Activated T-helper 1 cell treated with Interleukin-2 at 50 U/mL for 16 hours (primary cell): ENCODE measurements at places on chromosomes 4 and X.

DNA sequence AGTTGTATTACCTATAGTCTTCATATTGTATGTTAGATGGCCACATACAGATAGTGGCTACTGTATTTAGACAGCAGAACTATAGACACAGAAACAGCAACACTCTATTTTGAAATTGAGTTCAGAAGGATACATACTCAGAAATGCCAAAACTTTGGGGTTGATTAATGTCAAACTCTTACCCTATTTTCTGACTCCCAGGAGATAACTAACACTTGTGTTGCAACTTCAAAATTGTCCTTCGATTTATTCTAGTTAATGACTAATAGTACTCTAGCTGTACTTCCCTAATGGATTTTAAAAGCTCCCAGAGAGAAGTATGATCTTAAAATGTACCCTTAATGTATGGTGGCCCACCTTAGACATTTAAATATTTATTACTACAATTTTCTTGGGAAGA lies 229.9 kb upstream of the UGT8 start:
- no peak for DNase-seq

- no peak for DNase-seq
Measured at GRCh38 chrX:131617182-131617581, 73.3 kb downstream of the OR13H1 start.

DNA sequence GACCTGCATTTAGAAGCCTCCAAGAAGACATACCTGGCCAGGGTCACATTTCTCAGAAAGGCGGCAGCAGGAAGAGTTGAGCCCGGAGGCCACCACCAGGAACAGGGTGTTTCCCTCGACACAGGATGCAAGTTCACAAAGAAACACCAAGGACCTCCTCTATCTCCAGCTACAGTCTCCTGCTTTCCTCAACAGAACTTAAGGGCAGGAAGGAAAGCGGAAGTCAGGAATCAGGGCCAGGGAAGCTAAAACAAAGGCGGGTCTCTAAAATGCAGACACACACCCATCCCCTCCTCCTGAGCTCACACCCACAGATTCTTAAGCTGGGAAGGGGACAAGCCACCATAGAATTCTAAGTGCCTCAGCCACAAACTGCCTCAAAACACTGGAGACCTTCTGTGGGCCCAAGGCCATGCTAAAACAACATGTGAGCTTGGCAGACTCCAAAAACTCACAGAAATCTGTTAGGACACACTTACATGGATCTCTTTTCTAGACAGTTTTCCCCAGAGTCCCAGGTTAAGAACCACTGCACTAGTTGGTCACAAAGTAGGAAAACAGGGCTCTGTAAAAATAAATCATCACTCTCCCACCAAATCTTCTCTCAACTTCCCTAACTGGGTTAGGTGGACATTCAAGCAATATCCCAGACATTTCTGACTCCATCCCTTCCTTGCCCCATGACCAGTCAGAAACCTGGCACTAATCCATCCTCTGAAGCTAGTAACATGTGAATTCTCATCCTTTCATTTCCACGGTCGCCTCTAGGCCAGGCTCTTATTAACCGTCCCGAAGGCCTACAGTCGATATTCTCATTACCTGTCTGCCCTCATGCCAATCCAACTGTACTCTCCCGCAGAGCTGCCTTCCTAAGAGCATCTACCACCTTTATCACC lies 163.2 kb downstream of the APBB2 start:
- DNase-seq = no peak

DNA sequence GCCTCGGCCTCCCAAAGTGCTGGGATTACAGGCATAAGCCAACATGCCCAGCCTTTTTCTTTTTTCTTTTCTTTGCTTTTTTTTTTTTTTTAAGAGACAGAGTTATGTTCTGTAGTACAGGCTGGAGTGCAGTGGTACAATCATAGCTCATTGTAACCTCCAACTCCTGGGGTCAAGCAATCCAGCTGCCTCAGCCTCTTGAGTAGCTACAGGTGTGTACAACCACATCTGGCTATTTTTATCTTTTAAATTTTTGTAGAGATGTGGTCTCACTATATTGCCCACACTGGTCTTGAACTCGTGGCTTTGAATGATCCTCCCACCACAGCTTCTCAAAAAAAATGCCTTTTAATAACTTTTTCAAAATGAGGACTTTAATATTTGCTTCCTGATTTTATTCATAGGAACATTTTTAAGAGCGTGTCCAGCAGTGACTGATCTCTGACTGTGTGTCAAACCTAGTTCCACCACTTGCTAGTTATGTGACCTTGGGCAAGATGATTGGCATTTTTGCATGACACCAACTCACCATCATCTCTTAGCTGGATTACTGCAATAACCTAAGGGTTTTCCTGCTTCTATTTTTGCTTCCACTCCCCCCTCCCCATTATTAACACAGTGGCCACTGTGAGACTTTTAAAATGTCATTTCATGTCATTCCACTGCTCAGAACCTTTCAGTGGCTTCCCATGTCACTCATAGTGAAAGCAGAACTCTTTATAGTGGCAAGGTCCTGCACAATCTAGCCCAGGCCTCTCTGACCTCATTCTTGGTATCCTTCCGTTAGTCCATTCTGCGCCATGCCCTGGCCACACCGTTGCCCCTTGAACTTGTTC lies 4.5 kb upstream of the TNIP3 start:
- DNase-seq = no peak

DNA sequence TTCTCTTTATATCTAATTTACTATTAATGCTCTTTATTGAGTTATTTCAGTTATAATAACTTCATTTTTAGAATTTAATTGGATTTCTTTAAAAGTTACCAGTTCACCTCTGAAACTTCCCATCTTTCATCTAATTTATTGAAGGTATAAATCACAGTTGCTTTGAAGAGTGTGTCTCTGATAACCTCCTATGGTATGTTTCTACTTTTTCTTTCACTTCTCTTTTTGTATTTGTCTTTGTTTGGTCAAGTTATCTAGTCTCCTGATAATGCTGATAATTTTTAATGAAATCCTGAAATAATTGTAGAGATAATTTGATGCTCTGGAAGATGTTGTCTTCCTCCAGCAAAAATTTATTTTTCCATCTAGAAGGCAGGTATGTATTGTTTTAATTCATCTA lies 141.6 kb upstream of the NPY2R start:
- no peak for DNase-seq

DNA sequence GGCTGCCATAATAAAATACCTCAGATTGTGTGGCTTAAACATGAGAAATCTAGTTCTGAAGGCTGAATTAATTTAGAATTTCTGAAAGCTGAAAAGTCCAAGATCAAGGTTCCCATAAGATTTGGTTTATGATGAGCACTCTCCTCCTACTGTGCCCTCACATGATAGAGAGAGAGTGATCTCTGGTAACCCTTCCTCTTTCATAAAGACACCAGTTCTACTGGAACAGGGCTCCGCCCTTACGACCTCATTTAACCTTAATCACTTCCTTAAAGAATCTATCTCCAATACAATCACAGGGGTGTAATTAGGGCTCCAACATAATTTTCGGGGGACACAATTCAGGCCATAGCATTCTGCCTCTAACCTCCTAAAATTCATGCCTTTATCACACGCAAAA lies 194.0 kb upstream of the MAB21L2 start:
- DNase-seq = no peak

- DNase-seq = no peak
Measured at GRCh38 chr4:59180969-59181368, 2019.2 kb upstream of the ADGRL3 start.

- no peak for DNase-seq
Measured at GRCh38 chr4:121764702-121765367, at the start of gene SMIM43. SMIM43 (minus strand) TSS chr4:121765164; CDS start chr4:121765105, 59 bp downstream.

DNA sequence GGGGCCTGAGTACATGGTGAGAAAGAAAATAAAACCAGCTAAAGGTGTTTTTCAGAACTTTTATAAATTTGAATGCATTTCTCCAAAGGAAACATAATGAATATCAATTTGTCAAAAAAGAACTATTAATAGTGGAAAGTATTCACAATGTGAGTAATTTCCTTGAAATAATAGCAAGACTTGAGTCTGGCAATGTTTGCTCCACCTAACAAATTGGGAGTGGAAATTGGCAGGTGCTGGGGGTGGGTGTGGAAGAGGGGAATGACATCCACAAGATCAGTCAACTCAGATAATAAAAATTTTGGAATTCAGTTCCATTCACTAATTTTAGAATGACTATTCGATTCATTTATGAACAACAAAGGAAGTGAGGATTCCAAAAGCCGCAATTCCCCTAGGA lies 884.8 kb upstream of the SLIT2 start:
- DNase-seq = no peak

- no peak for DNase-seq
Measured at GRCh38 chr4:125739760-125740159, 425.0 kb downstream of the FAT4 start.

DNA sequence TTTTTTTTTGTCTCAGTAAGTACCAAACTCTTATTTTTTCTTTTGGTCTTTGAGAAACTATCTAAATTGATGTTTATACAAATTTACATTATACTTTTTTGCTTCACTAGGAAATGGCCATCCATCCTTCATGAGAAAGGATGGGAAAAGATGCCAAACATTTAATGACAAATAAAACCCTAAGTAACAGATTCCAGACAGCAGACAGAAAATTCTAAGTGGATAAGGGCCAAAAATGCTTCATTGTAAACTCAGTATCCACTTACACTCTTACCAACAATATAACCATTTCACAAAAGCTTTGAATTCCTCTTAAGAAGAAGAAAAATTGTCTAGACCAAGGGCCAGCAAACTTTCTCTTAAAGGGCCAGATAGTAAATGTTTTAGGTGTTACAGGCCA lies 3.5 kb downstream of the GUCY1B1 start:
- no peak for DNase-seq

- DNase-seq = peak; percentile 18
Measured at GRCh38 chrX:103215425-103215991, 600 bp downstream of the BEX4 start.

DNA sequence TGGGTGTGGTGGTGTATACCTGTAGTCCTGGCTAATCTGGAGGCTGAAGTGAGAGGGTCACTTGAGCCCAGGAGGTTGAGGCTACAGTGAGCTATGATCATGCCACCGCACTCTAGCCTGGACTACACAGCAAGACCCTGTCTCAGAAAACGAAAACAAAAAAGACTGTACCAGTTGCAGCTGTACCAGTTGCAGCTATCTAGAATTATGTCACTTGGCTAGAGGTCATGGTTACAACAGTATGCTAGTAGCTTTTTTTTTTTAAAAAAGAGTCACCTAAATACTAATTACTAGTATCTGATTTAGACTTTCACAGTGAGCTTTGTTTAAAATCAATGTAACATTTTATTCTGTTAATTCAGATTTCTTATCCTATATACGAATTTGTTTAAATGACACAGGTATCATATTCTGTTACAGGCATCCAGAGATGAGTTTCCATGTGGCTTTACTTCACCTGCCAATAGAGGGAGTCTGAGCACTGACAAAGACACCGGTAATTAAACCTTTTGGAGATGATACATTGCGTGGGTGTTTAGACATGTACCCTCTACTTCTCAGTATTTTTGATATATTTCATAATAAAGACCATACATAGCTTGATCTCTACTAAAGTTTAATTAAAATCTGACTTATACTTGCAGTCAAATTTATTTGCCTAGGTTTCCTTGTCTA lies 100.2 kb upstream of the IL13RA1 start:
- DNase-seq = no peak

- no peak for DNase-seq
Measured at GRCh38 chrX:12378706-12379105, 240.4 kb downstream of the FRMPD4 start.

- DNase-seq = no peak
Measured at GRCh38 chrX:139290310-139290709, 240.2 kb upstream of the F9 start.

DNA sequence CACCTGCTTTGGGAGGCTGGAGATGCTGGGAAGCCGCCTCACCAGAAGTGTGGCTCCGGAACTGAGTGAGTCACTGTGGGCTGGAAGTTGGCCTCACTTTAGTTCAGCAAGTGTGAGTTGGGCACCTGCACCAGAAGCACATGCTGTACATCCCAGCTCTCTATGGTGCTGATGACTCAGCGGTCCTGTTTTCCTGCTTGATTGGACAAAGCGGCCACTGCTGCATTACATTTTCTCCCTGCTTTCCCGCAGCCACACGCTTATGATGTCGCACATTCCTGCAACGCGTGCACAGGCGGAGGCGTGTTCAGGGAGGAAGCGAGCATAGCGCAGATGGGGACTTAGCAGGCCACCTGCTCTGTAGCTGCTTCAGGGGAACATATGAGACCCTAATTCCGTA lies 26.7 kb upstream of the CLDN34 start:
- DNase-seq = no peak

- no peak for DNase-seq
Measured at GRCh38 chr4:187470061-187470460, 525.5 kb upstream of the ZFP42 start.

DNA sequence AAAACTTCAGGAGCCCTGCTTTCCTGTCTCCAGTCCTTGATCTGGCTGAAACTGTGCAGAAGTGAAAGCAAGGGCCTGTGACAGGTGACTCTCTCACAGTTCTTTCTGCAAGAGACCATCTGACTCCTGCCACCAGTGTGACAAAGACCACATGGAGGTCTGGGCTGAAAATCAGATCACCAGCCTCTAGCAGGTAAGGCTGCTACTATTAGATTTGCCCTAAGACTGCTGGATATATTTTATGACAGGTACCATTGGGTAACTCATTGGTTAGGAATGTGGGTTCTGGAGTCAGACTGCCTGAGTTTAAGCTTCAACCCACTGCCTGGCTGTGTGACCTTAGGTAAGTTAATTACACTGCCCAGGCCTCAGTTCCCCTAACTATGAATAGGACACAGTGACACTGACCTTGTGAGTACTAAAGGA lies 163.3 kb upstream of the SLC7A11 start:
- DNase-seq = no peak

DNA sequence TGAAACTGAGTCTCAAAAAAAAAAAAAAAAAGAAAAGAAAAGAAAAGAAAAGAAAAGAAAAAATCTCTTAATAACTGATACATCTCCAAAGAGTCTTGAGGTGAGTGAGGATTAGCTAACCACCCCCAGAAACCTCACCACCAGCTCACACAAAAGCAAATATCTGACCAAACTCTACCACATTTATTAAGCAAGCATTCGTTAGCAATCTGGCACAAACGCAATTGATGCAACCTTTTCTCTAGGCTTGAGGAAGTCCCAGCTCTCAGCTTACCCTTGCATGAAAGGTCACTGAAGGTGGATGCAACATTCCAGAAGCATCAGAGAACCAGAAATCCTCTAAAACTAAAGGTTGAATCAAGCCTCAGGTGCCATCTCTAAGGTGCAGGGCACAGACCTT lies 231.9 kb upstream of the BCOR start:
- no peak for DNase-seq

DNA sequence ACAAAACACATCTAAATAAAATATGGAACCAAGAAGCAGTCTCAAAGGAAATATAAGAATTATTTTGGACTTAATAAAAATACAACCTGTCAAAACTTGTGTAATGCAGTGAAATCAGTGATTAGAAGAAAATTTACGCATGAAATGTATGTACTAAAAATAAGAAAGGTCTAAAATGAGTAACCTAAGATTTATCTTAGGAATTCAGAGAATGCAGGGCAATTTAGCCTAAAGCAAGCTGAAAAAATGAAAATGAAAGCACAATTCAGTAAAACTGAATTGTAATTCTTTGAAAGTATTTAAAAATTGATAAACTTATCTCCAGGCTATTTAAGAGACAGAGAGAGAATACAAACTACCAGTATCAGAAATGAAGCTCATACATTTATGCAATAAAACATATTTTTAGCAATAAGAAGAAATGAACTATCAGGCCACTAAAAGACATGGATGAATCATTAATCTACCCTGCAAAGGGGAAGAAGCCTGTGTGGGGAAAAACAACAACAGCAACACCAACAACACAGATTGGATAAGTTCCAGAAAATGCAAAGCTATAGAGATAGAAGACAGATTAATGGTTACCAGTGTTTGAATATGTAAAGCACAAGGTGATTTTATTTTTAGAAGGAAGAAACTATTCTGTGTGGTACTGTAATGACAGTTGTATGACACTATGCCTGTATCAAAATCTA lies 442.0 kb upstream of the ADGRL3 start:
- no peak for DNase-seq
